ENCODE measurements at places on chromosomes 5 and 9.

GRCh38 chr9:107721705-107722245, 232.2 kb upstream of the KLF4 start:
- DNase-seq, result no peak

DNA sequence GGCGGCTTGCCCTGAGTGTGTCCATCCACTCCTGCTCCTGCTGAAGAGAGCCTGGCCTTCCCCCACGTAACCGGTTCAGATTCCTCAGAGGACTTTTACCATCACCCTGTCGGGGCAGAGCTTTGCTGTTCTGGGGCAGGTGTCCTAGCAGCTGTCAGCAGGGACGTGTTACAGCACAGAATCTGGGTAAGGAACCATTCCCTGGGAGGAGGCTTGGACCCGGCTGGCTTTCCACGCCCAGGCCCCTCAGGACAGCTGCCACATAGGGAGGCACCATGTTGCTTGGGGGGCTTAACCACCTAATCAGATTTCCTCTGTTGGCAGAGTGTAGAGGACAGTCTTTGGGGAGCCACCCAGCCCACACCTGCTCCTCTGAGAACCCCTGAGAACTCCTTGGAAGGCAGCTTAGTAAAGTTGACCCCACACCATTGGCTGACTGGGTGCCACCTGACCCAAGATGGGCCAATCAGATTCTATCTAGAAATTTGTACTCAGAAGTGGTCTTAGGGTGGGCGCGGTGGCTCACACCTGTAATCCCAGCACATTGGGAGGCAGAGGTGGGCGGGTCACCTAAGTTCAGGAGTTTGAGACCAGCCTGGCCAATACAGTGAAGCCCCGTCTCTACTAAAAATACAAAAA, 23.3 kb upstream of the EEIG1 start:
- no peak for DNase-seq

- no peak for DNase-seq
Measured at GRCh38 chr5:3535414-3536211, 60.0 kb upstream of the IRX1 start.

DNA sequence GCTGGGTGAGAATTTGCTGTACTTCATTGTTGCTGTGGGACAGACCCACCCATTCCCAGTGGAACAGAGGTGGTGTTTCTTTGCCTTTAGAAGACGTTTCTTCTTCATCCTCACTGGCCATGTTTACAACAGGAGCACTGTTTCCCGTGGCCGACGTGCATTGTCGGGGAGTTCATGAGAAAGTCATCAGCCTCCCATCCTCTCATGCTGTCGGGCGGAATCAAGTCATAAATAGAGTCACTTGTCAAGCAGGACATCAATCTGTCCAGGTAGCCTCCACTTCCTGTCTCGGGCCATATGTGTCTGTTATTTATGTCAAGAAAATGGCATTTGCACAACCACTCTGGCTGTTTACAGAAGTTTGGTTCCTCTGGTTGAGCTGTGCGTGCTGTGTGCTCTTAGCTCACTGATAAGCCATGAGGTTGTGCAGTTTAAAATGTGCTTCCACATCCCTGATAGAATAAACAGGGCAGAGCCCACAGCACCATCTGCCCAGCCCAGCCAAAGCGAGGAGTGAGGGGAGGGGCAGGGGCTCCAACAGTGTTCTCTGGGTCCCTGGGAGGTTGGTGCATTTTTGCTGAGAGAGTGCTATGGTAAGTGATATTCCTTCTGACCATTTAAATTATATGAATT, 401.9 kb upstream of the IRX2 start:
- DNase-seq, result no peak

DNA sequence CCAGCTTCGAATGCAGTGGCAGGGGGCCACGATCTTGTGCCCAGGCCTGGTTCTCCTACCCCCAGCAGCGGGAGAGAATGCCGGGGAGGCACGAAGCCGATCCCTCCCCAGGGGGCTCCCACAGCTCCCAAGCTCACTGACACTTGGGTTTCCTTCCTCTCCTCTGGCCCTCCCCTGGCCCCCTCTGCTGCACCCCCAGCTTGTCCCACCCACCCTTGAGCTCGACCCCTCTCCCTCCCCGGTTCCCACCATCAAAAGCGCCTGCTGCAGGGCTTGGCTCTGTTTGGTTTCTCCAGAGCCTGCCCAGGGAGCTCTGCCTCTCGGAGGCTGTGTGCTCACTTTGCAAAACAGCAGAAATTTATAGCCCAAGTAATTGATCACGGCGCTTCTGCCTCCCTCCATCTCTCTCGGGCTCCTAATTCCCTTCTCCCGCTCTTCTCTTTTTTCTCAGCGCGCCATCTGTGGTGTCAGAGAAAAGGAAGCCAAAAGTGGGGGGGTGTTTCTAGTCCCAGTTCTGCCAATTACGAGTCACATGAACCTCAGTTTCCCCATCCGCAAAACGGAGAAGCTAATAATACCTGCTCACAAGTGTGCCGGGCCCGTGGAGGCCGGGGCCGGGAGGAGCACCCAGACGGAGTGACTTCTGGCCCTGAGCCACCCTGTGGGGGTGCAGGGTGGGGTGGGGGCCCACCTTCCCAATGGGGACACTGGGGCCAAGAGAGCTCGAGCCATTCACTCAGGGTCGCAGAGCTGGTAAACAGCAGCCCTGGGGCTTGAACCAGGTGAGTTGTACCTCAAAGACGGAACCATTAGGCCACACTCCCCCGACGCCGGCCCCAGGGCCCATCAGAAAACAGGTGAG, 141.2 kb upstream of the IER5L start:
- DNase-seq, result no peak

GRCh38 chr5:179866241-179867078, 7.8 kb upstream of the MRNIP start:
- DNase-seq, result no peak

DNA sequence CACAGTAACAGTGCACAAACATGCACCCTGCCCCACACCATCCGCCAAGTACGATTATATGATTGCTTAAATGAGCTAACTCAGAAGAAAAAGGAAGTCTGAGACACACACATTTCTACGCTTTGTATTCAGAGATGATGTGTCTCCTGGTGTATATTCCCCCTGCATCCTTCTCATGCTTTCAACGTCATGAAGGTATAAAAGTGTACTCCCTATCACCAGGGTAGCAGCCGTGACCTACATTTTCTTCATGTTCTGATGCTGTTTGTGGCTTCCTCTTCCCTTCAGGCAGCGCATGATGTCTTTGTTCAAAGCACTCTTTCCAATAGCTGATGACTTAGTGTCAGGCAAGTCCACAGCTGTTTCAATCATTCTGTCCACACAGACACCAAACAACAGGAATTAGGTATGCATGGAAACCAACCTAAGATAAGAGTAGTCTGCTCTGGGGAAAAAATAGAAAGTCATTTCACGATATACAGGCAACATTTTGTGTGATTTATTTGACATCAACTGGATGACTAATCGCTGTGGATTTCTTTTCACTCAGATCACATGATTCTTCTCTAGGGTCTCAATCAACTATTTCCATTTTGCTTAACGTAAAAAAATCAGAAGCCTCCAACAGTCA, 269.4 kb upstream of the PTGER4 start:
- DNase-seq, result no peak

DNA sequence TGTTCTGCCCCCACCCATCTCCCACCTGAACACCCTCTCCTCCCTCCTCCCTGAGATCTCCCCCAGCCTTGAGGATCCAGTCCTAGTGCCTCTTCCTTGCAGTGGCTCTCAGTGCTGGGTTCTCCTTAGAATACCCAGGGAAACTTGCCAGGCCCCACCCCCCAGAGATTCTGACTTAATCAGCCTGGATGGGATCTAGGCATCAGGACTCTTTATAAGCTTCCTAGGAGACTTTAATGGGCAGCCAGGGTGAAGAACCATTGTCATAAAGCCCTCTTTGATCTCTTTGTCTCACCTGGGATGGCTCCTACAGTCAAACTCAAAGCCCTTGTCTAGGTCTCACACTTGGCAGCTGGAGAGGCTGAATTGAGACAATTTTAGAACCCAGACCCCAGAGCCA, 8.6 kb upstream of the GLIS3 start:
- no peak for DNase-seq

DNA sequence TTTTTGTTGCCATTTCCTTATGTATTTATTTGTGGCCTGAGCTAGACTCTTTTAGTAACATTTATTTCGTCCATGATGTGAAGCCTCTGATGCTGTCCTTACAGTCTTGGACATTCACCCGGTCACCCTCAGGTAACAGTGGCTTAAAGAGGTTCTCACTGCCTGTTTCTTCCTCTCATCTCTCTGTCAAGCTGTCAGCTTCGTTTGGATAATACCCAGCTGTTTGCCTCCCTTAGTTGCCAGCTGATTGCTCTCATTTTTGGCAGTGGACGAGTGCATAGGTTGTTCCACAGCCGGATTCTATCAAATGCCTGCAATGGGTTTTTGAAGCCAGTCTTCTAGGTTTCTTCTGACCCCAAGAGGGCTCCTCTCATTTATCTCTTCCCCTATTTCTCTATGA, 427.7 kb downstream of the MED10 start:
- DNase-seq, result no peak

DNA sequence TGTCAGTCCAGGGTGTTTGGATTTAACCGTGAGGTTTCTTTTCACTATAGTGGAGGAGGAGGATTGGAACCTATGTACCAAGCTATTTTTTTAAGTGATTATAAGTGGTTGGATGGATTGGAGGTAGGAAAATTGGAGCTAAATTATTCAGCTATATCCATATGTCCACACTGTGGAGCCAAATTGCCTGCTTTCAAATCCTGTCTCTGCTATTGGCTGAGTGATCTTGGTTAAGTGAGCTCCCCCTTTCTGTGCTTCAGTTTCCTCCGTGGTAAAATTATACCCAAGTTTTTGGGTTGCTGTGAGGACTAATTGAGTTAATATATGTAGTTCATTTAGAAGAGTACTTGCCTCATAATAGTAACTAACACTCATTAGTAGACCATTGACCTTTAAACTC, 2.5 kb downstream of the CENPP start:
- peak; percentile 20 for DNase-seq

DNA sequence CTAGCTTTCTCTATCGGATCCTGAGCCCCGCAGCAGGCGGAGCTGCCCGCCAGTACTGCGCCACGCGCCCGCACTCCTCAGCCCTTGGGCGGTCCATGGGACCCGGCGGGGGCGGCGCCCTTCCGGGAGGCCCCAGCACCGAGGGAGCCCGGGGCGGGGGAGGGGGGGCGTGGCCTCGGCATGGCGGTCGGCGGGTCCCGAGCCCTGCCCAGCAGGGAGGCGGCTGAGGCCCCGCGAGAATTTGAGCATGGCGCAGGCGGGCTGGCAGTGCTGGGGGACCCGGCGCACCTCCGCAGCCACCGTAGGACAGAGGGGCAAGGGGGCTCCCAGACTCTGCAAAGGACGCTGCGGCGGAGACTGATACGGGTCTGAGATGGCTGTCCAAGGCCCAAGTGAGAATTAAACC, 6.8 kb downstream of the ZDHHC11B start:
- no peak for DNase-seq

DNA sequence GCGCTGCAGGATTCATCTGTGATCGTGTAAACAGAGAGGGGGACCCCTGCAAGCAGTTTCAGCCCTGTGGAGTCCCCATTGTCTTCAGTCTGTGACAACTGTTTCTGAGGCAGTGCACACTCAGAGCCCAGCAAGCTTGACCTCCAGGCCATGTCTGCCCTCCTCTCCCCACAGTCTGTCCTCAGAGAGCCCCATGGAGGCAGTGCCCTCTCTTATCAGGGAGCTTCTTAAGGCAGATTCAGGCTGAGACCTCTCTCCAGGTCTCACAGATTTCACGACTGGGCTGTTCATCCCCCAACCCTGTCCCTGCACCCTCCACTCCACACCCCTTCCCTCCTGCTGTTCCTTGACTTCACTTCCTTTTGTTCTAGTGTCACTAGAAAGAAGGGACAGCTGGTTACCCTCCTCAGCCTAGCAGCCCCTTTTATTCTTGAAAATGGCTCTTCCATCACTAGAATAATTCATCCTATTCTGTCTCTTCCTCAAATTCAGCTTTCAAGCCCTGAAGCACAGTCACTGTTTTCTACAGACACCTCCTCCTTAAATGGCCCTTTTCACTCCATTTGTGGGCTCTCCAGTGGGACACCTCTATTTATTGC, 218.4 kb downstream of the MED10 start:
- DNase-seq, result no peak

DNA sequence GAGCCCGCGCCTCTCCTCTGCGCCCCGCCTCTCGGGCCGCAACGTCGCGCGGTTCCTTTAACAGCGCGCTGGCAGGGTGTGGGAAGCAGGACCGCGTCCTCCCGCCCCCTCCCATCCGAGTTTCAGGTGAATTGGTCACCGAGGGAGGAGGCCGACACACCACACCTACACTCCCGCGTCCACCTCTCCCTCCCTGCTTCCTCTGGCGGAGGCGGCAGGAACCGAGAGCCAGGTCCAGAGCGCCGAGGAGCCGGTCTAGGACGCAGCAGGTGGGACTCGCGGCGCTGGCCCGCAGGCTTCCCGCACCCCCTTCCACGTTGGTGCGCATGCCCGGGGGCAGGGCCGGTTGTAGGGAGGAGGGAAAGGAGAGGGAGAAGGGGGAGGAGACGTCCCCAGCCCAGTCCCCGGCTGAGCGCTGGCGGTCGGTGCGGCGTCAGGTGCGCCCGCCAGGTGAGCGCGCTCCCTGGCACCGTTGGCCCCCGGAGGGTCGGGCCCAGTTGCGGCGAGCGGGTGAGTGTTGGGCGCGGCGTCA, at the start of gene OCLN:
TSS of gene OCLN (plus strand) at position 400 of the 532 bp plus-strand sequence. CDS start 11,455 bp downstream, outside the sequence.
- peak; percentile 86 for DNase-seq

DNA sequence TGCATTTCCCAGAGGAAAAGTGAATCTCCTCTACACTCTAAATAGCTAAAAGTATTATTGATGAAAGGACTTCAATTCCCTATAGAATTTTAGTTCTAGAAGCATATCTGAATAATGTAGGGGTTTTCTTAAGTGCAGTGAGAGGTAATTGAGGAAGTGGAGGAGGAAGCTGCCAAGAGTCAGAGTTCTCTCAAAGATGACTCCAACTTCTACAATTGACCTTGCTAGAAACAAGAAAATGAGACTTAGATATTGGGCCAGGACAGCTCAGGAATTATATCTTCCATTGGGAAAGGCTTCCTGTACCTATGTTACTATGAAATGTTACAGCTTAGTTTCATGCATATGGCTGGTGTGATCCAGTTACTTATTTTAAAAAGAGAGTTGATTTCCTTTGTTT, 10.4 kb upstream of the F2R start:
- DNase-seq, result no peak

GRCh38 chr5:107830750-107831149, 160.0 kb upstream of the EFNA5 start:
- DNase-seq, result no peak

- no peak for DNase-seq
Measured at GRCh38 chr5:32785611-32786254, 74.6 kb downstream of the NPR3 start.

DNA sequence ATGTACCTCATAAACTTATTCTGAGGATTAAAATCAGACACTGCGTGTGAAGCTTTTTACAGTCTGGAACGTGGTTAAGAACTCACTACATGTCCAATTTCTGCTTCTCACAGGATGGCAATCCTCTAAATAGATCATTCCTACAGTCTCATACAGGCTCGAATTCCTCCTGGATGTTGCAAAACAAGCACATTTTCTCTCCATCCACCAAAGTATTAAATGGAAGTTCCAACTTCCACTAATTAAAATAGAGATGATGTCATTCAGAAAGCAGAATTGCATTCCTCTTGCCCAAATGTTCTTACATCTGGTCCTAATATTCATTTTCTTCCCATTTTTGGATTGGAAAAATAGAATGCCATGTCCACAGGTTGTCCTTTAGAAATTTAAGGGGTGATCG, 145.5 kb upstream of the PCA3 start:
- no peak for DNase-seq
